ENCODE measurements at places on chromosomes 7 and 10. TPM values are rescaled to one million over a fixed set of nuclear protein-coding genes. Genes with fewer than 3 reads are reported as not detected.

Gene OPN1SW
- not detected for total RNA-seq

Gene HOXA9
- total RNA-seq: not detected

Gene SPDYE5
- total RNA-seq: not detected

Gene BPGM
- total RNA-seq: 14.1 TPM

Gene GRM3
- 71.5 TPM for total RNA-seq

Gene RRP12
- 54.4 TPM for total RNA-seq

Gene CAPZA2
- 208 TPM for total RNA-seq

Gene ANXA8L1
- not detected for total RNA-seq

Gene DOCK4
- total RNA-seq: 123 TPM
